ENCODE measurements at places on chromosomes 1 and 21.
A peak's percentile ranks its signal among the peaks of the same experiment; 100 is the strongest.

DNA sequence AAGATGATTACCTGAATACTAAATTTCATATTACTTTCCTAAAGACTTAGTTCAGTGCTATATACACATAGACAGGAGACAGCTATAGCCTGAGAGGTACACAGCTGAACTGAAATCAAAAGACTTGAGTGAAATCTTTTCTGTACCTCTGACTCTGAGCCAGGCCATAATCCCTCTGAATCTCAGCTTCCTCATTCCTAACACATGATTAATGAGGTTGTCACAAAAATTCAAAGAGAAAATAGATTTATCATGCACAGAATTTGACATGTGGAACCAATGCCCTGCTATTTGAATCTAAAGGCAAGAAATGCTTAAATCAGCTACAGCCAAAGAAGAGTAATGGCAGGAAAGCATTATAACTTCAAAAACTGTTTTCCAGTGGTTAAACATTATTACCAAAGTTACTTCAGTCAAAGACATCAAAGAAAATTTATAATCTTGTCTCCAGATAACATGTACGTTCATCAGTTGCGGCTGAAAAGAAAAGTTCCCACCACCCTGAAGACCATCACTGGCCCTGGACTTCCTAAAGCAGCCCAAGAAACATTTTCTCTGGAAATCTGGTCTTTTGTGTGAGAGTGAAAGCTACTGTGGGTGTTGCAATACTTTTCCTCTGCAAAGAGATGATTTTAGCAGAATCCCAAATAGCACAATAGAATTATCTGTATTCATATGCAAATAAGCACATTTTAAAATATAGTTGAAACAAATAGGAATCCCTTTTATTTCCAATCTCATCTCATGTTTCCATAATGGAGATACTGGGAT is 13.8 kb upstream of the ATP1A1 start:
- no peak for DNase-seq

DNA sequence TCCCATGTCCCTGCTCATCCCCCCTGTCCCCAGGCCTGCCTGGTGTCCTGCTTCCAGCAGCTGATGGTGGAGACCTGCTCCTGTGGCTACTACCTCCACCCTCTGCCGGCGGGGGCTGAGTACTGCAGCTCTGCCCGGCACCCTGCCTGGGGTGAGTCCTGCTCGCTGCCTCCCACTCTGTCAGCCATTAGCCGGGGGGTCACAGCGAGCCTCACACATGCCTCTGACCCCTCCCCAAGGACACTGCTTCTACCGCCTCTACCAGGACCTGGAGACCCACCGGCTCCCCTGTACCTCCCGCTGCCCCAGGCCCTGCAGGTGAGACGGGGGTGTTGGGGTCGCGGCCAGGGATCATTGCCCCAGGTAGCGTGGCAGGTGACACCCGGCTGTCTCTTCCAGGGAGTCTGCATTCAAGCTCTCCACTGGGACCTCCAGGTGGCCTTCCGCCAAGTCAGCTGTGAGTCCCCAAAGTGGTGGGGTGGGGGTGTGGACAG is 10.0 kb downstream of the SCNN1D start:
- DNase-seq, result peak; percentile 92

GRCh38 chr1:2785631-2786328 is 15.7 kb downstream of the TTC34 start:
- no peak for DNase-seq

- no peak for DNase-seq
These were observed 78.1 kb upstream of the ZNF644 start for GRCh38 chr1:91099746-91100621.

GRCh38 chr1:60903591-60903990 is 178.8 kb upstream of the NFIA start:
- no peak for DNase-seq

- DNase-seq, result no peak
These were observed 214.7 kb upstream of the NRIP1 start for GRCh38 chr21:15279482-15279881.

- DNase-seq, result no peak
These were observed 103.5 kb downstream of the NPHP4 start for GRCh38 chr1:5888606-5889211.

- DNase-seq, result no peak
These were observed 24.4 kb upstream of the DUSP23 start for GRCh38 chr1:159756397-159756796.

DNA sequence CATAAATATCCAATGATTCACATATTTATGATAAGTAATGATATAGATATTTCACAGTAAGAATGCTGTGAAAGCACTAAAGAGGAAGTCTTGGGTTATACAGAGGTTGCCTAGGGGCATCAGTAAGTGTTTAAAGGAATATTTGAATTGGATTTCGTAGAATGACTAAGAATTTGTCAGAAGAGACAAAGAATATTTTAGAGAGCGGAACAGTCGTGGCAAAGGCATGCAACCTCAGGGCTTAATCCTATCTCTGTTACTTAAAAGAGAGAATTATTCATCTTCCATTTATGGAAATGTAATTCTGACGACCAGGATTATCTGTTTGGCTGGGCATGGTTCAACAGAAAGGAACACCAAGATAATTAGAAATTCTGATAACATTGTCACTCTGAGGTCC is 171.9 kb upstream of the NR5A2 start:
- DNase-seq, result no peak

GRCh38 chr21:44024887-44025353 is 12.8 kb downstream of the TRAPPC10 start:
- peak; percentile 45 for DNase-seq

- no peak for DNase-seq
These were observed 344.6 kb upstream of the LYPLAL1 start for GRCh38 chr1:218829097-218829496.

DNA sequence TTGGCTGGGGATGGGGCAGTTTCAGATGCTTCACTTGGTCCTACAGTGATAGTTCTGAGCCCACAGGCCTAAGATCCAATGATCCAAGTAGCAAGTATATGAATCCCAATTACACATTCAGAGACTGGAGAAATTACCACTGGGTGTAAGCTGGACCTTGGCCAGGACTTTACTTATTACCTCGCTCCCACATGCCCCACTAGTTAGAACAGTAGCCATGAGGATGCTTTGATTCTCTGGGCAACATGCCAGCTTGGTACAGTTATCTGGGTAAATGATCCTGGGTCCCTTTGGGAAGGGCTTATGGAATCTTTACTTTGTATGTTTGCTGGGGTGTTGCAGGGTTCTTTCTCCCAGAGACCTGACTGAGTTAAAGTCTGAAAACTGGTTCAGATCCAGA is 5.0 kb upstream of the FCAMR start:
- no peak for DNase-seq

DNA sequence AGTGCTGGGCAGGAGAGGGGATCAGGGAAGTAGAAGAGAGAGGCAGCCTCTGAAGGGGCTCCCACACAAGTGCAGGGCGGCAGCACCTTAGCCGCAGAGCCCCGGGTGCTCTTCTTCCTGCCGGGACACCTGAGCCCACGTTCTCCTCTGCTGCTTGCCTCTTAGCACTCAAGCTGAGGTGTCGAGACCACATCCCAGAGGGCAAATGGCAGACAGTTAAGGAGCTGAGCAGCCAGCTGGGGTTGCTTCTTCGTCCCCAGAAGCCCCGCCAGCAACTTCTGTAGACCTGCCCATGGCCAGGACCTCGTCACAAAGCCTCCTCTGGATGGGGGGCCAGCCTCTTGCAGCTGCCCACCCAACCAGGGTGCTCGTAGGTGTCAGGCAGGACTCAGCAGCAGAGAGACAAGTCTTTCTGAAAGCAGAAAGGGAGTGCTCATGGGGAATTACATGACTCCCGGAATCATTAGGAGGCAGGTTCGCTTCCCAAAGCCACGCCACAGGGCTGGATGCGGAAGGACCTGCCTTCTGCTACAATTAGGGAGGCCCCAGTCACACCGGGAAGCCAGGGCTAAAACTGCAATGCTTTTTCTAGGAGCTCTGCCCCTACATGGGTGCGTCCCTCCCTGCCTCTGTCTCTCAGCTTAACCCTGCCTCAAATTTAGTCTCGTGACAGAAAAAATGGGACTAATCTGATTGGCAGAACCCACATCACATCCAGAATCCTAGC is 141.4 kb upstream of the RAB4A start:
- DNase-seq, result no peak

GRCh38 chr1:54188291-54188690 is 11.5 kb downstream of the CYB5RL start:
- DNase-seq, result no peak

- no peak for DNase-seq
These were observed 483 bp downstream of the TCEANC2 start for GRCh38 chr1:54053745-54054437.

- DNase-seq, result peak; percentile 69
These were observed 15.6 kb upstream of the TTLL10 start for GRCh38 chr1:1157914-1158710.

DNA sequence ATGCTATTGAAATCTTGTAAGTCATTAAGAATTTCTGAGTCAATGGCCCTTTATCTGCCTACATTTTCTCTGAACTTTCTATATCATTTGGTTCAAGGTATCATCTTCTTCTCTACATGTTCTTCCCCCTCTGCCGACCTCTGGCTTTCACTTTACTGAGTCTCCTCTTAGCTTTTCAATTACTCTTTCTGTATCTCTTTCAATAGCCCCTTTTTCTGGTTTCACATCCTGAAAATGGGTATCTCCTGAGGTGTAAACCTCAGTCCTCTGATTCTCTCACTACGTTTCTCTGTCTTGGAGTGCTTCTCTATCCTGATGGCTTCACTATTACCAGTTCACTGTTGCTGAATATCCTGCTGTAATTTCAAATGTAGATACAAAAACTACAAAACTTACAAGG is 98.9 kb downstream of the LYST start:
- DNase-seq, result no peak

- no peak for DNase-seq
These were observed 64.8 kb upstream of the ZNF281 start for GRCh38 chr1:200474633-200475032.

DNA sequence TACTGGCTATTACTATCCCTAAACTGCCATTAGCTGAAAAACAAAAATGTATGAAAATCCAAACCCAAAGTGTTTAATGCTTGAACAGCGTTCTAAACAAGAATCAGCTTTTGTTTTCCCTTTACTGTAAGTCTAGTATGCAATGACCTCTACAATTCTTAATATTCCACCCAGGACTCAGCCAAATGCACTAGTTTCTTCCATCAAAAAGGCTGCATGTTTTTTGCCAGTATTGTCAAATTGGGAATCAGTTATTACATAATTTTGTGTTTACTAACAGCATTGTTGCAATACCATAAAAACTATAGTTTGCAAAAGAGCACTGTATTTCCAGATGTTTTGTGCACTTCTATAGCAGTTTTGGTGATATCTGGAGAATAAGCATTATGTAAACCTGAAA is 634.5 kb downstream of the LTN1 start:
- DNase-seq, result no peak

- no peak for DNase-seq
These were observed 38.1 kb downstream of the DISP3 start for GRCh38 chr1:11516961-11517635.

DNA sequence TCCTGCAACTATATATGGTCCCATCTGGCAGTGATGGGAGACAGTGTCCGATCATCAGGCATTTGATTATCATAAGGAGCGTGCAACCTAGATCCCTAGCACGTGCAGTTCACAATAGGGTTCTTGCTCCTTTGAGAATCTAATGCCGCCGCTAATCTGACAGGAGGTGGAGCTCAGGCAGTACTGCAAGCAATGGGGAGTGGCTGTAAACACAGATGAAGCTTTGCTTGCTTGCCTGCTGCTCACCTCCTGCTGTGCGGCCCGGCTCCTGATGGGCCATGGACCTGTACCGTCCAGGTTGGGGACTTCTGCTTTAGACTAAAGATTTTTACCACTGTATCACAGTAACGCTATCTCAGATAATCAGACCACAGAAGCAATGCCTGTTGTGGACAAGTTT is 63.8 kb downstream of the TGFB2 start:
- DNase-seq, result no peak

DNA sequence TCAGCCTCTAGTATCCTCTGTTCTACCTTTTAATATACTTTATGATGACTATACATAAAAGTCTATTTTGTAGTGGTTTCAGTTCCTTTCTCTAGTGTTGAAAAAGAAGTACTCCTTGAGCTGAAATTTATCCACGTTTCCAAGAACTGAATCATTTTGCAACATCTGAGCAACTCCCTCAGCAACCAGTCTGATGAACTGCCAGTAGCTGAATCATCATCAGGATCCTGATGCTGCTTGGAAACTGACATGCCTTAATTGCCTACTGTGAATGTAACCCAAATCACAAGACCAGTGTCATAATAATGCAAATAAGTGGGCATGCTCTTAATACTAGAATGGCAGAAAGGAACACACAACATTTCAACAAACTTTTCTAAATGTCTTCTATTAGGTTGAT is 103.3 kb downstream of the CYYR1 start:
- peak; percentile 3 for DNase-seq

- no peak for DNase-seq
These were observed 182.9 kb upstream of the DPYD start for GRCh38 chr1:98103617-98104285.

- no peak for DNase-seq
These were observed 18.0 kb upstream of the RNF2 start for GRCh38 chr1:185027252-185027882.

GRCh38 chr1:207745839-207746767 is 5.8 kb upstream of the CD46 start:
- no peak for DNase-seq

DNA sequence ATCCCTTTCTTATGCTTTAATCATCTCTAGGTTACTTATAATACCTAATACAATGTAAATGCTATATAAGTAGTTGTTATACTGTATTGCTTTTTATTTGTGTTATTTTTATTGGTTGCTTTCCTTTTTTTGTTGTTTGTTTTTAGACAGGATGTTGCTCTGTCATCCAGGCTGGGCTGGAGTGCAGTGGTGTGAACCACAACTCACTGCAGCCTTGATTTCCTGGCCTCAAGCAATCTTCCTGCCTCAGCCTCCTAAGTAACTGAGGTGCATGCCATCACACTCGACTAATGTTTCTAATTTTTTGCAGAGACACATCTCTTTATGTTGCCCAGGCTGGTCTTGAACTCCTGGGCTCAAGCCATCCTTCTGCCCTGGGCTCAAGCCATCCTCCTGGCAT is 26.9 kb downstream of the KRTAP19-8 start:
- DNase-seq, result no peak

GRCh38 chr1:198889101-198889500 is 250.3 kb downstream of the PTPRC start:
- DNase-seq, result no peak

- DNase-seq, result peak; percentile 83
These were observed at the start of gene RHBDL2 for GRCh38 chr1:38941527-38942019. Gene RHBDL2 (minus strand): TSS chr1:38941830. CDS start chr1:38919212, 22,618 bp downstream.

All from hepatic stellate cell (primary cell).